GM20000 (cell line): ENCODE measurements at places on chromosomes 7 and 10.

- DNase-seq: no peak
Measured at GRCh38 chr7:16926861-16927260, 45.1 kb upstream of the AGR3 start.

- DNase-seq: no peak
Measured at GRCh38 chr10:78160591-78160990, 126.9 kb downstream of the RPS24 start.

GRCh38 chr10:46104071-46104585, 58.1 kb upstream of the MSMB start:
- no peak for DNase-seq

DNA sequence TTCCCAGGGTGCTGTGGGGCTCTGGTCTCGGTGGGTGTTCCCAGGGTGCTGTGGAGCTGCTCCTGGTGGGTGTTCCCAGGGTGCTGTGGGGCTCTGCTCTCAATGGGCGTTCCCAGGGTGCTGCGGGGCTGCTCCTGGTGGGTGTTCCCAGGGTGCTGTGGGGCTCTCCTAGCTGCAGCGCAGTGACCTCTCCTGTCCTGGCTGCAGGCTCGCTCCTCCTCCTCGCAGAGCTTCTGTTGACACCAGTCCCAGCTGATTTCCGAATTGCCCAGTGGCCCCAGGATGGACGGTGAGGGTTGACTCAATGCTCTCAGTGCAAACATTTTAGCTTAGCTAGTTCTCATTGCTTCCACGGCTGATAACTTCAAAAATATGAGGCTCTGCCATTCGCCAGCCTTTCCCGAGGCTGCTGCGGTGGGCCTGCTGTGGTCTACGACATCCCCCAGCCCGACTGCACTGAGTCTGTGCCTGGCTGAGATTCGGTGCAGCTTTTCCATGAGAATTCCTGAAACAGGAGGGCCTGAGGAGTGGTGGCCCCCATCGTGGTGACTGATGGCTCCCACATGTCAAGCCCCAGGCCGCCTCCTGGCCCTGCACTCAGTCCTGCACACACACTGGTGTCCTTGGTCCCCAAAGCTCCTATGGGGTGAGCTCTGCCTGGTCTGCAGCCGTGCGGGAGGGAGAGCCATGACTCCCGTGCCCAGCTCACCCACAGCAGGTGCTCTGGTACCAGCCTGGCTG, 58.3 kb upstream of the NKX6-2 start:
- no peak for DNase-seq

GRCh38 chr10:89563861-89564478, 28.6 kb upstream of the SLC16A12 start:
- peak; percentile 51 for DNase-seq

DNA sequence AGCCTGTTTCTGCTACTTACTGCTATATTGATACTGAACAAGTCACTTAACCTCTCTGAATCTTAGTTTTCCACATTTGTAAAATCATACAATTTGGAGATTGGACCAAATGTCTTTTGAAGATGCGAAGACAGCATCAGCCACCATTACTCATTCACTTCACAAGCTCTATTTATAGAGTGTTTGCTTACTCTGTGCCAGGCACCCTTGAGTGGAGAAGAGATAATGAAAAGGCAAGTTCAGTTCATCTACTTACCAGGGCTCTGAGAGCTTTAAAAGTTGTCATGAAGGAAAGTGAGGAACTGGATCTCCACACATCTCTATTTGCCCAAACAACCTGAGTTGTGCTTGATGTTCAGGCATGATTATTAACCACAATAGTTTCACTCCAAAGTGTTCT, 277.5 kb downstream of the CSTF2T start:
- DNase-seq: no peak

DNA sequence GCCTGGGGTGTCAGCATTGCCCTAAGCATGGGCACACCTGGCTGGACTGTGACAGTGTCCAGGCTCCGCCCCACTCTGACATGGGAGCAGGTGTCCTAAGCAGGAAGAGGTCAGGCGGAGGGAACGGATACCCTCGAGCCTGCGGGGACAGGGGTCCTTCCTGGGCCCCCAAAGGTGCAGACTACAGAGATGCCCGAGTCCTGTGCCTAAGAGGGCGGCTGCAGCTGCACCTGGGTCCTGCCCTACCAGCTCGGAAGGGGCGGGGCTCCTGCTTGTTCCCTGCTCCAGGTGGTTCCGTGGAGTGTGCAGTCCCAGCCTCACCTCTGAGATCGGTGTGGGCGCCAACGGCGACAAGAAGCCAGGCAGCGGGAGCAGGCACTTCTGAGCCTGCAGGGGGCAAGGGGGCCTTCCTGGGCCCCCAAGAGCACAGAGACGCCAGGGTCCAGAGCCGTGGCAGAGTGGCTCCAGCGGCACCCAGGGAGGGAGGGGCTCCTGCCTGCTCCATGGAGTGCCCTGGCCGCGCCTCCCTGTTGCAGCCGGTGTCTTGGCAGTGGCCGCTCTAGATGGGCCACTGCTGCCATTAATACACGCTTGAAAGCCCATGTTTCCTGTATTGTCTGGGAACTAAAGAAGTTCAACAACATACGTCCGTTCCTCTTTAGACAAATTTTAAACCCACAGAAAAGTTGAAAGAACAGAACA, 64.5 kb upstream of the CACNA2D1 start:
- DNase-seq: no peak

DNA sequence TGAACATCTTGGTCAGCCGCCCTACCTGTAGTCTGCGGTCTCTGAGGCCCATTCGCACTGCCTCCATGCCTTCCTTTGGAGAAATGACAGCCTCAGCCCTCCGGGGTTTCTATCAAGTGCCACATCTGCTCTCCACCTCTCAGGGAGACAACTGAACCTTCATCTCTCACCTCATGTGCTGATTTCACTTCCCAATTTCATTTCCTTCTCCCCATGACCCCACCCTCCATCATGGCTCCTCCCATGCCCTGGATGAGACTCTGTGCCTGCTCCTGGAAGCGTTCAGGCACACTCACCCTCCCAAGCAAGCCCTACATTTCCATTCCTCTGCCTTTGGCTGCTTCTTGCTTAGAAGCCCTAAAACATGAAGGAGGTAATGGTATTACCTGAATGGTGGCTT, 7.8 kb upstream of the SCD start:
- DNase-seq: peak; percentile 53

DNA sequence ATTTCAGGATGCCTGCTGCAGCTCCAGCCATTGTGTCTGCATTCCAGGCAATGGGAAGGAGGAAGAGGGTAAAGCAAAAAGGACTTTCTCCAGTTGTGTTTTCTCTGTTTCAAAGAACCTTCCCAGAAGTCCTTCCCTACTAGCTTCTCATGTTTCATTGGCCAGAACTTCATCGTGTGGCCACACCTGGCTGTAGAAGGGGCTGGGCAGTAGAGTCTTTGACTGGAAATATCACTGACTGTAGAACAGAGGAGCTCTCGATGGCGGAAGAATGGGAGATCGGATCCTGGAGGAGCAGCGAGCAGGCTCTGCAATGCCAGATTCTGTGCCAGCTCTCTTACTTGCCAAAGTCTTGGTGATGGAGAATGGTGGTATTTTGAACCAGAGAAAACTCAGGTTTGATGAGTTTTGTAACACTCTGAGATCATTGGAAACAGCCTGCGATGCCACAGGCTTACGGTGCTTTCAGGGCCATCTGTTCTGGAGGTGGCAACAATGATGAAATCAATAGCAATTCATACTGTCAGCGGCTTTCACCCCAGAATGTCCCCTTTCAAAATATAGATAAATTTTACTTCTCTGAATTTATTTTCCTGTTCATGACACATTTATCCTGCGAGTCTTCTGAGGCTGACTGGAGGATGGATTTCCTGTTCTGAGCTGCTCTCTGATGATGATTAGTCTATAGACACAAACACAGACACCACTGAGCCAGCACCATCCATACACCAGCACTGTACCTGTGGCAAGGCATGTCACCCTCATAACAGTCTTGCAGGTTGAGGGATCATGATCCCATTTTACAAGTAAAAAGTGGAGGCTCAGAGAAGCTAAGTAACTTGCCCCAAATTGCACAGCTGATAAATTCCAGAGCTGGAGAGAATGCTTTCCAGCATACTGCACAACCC, 204.2 kb downstream of the EMX2 start:
- DNase-seq: no peak

- DNase-seq: no peak
Measured at GRCh38 chr7:98075801-98076200, 30.9 kb upstream of the LMTK2 start.

DNA sequence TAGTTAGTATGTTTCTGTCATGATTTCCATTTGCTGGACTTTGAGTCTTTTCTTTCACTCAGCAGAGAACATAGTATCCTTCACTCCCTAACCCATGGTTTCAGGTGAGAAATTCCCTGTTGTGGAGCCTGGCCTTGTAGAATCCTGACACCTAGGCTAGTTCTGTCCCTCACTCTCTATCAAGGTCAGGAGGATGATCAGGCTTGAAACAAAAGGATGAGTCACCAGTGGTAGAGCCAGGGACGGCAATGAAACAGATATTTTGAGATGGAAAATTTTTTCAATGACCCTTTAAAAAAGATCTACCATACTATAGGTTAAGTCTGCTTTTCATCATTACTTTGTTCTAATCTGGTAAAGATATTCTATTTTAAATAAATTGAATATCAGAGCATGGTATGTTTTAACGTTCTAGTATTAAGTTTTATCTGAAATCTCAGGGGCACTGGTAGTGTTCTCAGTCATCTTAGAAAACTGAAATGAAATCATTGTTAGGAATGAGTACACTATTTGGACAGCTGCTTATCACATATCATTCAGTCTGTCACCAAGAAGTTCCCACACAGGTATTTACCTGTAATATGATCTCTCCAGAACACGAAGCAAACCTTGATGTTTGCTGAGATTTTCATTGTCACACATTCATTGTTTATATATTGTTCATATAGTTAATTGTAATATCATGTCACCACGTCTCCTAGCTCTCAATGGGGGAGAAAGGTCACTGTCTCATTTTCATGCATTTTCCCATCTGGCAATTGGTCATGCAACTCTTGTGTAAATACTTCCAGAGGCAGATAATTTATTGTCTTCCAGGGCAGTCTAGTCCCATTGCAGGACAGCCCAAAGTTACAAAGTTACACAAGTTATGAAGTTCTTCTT, 299.9 kb upstream of the LRRTM3 start:
- no peak for DNase-seq

DNA sequence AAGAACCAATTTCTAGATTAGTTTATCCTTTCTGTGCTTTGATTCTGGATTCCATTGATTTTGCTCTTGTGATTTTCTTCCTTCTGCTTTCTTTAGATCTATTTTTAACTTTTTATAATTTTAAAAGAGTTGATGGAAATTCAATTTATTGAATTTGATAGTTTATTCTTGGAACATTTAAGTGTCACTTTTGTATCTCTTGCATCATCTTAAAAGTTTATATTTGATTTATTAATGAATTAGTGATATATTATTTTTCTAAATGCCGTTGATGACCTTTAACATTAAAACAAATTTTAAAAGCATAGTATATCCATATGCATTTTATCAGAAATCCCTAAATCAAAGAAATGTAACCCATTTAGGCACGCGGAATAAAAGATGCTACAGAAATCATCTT, 26.9 kb downstream of the DMTF1 start:
- DNase-seq: no peak

DNA sequence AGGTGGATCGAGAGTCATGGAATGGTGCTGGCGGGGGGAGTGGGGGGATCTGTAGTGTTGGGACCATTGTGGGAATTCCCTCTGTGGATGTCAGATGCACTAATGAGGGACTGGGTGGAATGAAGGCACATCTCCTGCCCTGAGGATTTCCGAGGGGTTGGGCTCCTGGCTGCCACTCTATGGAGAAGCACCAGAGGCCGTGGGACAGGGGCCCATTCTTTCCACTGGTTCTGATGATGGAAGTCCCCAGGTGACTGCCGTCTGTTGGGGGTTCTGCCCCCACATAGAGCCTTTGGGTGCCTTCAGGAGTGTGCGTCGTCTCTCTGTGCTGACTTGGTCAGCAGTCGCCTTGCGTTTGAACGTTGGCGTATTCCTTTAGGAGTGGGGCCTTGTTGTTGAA, 202.9 kb downstream of the GLRX3 start:
- no peak for DNase-seq

GRCh38 chr7:6502886-6503285, 48.4 kb downstream of the GRID2IP start:
- DNase-seq: no peak

DNA sequence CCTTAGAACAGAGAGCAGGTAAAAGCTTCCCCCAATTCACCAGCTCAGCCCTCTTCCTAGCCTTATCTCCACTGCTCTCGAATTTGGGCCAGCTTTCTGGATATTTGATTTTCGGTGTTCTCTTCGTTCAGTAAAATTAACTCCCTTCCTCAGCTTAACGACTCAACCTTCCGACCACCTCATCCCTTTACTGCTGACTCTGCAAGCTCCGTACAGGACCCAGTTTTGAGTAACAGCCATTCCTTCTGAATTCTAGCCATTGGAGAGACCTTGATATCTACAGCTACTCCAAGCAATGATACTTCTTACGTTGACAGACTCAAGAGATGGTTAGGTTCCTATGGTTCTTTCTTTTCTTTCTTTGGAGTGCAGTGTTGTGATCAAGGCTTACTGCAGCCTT, 65.8 kb downstream of the ATE1 start:
- DNase-seq: no peak

DNA sequence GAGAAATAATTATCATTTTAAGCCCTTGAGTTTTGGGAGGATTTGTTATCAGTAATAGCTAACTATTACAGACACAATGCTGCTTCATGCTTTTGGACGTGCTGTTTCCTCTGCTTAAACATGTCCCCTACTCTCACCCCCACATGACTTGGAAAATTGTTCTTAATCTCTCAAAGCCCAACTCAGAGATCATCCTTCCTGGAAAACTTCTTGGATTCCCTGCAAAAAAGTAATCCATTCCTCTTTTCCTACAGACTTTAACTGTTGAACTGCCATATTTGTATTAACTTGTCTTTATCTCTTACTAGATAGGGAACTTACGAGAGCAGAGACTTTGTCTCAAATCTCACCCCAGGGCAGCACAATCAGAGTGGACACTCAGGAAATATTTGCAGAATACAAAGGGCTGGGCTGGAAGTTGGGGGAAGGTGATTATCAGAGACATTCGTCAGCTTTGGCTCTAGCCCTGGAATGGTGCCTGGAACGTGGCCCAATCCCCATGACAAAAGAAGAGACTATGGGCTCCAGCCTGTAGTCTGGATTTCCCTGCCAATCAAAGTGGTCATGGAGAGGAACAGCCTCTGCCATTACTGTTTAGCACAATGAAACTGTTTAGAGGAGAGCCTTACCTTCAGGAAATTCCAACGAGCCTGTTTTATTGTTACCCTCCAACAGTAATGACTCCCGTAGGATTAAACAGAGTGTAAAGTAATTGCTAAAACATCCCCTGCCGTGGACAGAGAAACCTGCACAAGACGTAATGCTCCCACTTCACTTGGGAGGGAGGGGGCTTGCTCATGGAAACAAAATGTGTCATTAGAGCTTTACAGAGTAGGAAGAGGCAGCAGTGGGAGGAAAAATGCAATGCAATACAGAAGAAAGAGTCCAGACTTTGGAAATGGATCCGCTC, 140.4 kb upstream of the AUTS2 start:
- no peak for DNase-seq

- no peak for DNase-seq
Measured at GRCh38 chr10:113067501-113067900, 117.5 kb downstream of the TCF7L2 start.

DNA sequence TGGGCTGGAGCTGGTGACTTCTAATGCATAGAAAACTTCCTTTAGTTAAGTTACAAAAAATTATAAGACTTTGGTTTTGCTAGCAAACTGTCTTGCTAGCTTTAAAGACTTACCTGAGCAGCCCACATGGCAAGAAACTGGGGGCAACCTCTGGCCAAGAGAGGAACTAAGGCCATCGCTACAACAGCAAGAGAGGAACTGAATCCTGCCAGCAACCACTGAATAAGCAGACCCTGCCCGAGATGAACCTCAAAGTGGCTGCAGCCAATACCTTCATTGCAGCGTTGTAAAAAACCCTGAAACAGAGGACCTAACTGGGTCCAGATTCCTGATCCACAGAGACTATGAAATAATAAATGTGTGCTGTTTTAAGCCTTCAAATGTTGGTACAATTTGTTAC, 54.6 kb upstream of the STARD3NL start:
- no peak for DNase-seq
